ENCODE measurements at places on chromosomes 2 and 18. TPM values are rescaled to one million over a fixed set of nuclear protein-coding genes. Genes with fewer than 3 reads are reported as not detected.

- no peak for DNase-seq
These were observed 499.6 kb upstream of the ACVR2A start for GRCh38 chr2:147345246-147345645.

DNA sequence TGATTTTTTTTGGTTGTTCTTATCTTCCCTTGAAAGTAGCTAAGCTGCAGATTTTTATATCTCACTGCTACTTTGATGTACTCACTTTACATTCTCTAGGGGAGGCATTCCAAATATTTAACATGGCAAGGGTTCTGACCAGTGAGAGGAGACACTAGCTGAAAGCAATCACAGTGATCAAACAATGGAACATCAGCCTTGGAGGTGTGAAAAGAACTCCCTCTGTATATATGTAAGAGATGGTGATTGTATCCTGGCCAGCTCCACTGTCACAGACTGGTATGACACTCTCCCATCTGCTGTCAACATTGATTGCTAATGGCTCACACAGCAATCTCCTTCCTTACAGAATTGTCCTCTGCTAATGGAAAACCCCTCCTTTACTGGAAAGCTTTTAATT is 291.7 kb upstream of the CDH19 start:
- no peak for DNase-seq

GRCh38 chr2:234191819-234192407 is 141.4 kb downstream of the SPP2 start:
- DNase-seq = no peak

DNA sequence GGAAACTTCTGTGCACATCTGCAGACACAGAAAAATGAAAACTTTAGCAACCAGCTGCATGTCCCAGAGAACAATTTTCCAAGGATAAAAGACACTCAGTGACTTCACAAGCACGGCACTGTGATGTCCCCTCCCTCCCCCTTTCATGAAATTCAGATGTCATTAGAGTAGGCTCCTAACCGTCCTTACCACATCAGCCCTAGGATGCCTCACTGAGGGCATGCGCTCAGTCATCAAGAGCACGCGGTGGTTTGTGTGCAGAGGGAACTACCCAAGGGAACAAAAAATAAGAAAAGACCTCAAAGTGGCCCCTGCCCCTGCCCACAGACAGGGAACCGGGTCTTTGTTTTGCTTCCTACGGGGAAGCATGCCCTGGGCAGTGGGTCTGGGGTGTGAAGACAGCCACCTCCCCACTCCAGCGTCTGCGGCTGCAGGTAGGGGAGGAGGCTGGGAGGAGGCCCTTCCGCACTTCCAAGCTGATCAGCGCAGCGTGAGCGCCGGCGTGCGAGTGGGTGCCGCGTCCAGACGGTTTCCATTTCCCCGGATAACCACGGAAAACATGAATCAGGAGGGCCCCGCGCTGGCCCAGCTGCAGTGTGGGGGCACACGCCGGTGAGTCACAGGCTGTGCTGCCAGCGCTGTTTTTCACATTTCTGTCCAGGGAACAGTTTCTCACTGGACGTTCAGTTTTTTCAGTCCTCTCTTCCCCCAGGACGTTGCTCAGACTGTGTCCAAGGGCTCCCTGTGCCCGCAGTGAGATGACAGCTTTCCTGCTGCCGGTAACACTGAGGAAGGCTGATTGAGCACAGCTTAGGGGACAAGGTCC is 70.6 kb downstream of the COPS8 start:
- DNase-seq = peak; percentile 79

DNA sequence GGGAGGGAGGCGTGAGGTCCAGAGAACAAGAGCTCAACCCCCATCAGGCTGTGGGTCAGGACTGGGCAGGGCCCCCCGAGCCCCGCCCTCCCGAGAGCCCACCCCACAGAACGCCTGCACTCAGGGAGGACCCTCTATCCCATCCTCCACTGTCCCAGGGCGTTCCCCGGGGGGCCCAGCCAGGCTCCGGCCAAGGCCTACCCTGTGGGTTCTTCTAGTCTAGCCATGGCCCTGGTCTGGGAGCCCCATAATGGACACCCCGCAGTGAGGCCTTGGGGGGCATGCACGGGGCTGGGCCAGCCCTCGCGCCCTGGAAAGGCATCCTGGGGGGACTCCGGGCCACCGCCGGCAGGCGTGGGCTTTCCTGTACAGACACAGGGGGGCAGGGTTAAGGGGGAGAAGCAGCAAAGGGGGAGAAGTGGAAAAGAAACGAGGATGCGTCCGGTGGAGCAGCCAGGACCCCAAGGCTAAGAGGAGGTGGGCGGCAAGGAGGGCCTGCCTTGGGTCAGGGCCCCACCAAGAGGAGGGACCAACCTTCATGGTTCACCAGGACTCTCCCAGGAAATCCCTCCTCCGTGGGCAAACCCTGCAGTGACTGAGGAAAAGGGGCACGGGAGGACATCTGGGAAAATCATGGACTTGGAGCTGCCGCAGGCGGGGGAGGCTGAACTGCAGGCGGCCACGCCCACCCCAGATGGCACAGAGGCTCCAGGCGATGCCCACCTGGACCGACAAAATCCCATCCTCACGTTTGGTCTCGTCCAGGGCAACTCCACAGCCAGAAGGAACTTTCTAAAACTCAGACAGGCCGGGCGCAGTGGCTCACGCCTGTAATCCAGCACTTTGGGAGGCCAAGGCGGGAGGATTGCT is 2.7 kb upstream of the CROCC2 start:
- DNase-seq = peak; percentile 15

DNA sequence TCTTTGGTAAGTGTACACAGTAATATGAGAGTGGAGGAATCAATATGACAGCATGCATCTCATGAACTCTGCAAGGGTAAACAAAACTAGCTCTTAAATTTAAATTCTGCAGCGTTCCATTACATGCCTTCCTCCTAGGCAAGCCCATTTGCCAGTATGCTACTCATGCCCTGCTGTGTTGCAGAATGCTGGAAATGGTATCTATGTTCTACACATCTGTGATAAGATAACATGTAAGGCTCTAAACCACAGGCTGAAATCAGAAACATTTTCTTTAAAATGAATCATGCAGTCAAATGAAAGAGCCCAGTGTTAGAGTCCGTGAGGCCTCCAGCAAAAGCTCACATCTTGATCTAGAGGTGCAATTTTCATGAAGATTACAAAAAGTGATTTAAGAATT is 112.8 kb upstream of the FN1 start:
- DNase-seq = no peak

DNA sequence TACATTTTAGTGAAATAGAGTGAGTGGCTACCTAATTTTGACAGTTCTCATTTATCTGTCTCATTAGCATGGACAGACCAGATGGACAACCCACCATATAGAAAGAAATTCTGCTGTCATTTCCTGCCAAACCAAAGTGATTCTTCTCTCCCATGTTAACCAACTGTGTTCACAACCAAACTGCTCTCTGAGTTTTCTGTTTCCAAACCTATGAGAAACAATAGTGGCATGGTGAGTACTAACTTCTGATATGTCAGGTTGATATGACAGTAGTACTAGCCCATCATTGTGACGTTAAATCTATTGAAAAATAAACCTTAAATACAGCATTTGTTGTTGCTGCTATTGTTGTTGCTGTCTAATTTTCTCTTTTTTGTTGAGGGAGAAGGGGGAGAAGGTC is 72.7 kb downstream of the IKZF2 start:
- no peak for DNase-seq

DNA sequence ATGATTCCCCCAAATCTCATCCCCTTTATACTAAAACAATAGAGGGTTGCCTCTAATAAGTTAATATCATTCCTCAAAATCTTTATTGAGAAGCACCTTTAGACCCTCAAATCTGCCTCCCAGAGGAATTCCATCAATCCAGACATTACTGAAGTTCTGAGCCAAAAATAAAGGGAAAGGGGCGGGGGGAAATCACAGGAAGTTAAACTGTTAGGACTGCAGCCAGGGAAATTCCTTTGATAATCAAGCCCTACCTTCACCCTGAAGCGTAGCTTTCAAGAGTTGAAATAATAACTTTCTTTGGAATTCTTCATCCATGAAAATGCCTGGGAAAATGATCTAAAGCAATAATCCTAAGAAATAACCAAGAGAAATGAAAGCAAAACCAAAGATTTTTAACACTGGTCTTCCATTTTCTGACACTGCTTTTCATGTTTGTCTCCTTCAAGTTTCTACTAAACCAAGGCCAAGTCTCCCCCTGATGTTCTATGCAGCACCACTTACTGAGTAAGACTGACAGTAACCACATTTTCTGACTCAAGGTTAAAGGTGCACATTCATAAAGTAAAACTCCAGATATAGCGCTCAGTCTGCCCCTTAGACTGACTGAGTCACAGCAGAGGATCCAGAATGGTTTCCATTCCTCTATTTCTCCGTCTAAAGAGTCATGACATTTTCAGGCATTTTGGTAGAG is 78.2 kb downstream of the TCF4 start:
- DNase-seq = no peak

DNA sequence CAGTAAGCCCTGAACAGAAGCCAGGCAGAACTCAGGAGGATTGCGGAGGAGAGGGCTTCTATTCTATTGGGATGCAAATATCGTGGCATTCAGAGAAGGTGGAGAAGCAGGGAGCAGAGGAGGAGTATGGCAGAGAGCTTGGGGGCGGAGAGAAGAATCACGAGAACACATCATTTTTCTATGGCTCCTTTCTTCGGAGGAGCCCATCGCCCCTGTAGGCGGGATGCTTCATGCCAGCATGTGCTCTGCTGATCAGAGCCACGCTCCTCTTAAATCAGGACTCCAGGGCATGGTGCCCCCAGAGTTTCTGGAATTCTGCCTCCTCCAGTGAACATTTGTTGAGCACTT is 71.1 kb downstream of the CIB4 start:
- no peak for DNase-seq

Gene TMEM182
- 176 TPM for total RNA-seq

Gene CCDC148
- total RNA-seq = 0.40 TPM

- DNase-seq = no peak
These were observed 457.4 kb downstream of the FBXO15 start for GRCh38 chr18:73690222-73690621.

Gene SLC4A5
- total RNA-seq = 2.2 TPM

Gene LOXHD1
- 0.74 TPM for total RNA-seq

DNA sequence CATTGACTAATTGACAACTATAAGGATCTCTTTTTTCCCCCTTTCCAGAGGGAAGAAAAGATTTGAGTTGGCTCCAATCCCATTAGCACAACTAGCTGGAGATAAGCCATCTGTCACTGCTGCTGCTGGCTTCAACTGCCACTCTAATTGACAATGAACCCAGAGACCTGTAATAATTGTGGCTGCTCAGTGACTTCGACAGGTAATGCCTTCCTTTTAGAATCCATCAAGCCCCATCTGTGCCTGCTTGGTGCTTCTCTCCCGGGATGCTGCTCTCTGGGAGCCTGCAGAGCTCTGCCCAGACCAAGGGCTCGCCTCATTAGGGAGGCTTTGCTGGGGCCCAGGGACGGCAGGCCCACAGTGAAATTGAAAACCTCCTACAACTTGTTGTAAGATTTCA is 376.7 kb upstream of the SOX11 start:
- DNase-seq = no peak

- DNase-seq = no peak
These were observed 74.6 kb downstream of the PID1 start for GRCh38 chr2:229196448-229196847.

- no peak for DNase-seq
These were observed 751 bp downstream of the IL18R1 start for GRCh38 chr2:102356381-102356712.

DNA sequence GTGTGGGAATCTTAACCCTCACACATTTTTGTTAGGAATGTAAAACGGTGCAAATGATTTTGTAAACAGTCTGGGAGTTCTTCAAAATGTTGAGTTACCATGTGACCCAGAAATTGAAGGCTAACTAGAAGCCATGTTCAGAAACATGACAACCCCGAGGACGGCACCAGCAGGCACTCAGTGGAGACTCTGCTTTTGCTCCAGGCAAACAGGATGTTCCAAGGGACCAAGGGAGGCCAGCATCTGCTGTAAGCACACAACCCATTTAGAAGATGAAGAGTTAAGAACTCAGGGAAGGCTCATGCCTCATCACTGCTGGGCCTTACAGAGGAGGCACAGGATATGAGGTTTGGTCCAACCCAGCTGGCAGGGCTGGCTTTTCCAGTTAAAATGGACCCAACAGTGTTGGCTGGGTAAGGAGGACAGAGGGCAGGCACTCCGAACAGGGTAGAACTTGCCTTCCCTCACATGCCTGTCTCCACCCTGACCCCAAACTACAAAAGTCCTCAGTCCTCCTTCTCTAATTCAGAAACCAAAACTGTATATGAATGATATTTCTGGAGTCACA is 23.6 kb downstream of the PARD6G start:
- DNase-seq = no peak

DNA sequence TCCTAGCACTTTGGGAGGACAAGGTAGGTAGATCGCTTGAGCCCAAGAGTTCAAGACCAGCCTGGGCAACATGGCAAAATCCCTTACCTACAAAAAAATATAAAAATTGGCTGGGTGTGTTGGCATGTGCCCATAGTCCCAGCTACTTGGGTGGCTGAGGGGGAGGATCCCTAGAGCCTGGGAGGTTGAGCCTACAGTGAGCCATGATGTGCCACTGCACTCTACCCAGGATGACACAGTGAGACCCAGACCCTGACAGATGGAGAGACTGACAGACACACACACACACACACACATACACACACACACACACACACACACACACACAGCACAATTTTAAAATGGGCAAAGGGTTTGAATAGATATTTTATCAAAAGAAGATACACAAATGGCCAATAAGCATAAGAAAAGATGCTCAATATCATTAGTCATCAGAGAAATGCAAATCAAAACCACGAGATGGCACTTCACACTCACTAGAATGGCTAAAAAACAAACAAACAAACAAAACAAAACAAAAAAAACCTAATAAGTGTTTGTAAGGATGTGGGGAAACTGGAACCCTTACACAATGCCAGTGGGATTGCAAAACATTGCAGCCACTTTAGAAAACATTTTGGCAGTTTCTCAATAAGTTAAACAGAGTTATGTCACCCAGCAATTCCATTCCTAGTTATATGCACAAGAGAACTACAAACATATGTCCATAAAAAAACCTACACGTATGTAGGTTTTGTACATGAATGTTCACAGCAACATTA is 42.3 kb downstream of the BAZ2B start:
- DNase-seq = no peak

GRCh38 chr2:179983250-179983932 is 23.7 kb downstream of the CWC22 start:
- DNase-seq = no peak

GRCh38 chr2:230330725-230331124 is 3.7 kb downstream of the SP140L start:
- DNase-seq = no peak

GRCh38 chr2:171087547-171087946 is 73.1 kb downstream of the TLK1 start:
- no peak for DNase-seq
